Fibroblast of upper back skin (primary cell): ENCODE measurements at places on chromosomes 6 and 20.
A peak's percentile ranks its signal among the peaks of the same experiment; 100 is the strongest.

GRCh38 chr6:56356426-56356825 lies 109.0 kb upstream of the COL21A1 start:
- peak; percentile 70 for DNase-seq

- DNase-seq, result no peak
These were observed 228.8 kb downstream of the SYNDIG1 start for GRCh38 chr20:24698189-24698588.

GRCh38 chr6:170285482-170285881 lies 5.4 kb downstream of the DLL1 start:
- no peak for DNase-seq

DNA sequence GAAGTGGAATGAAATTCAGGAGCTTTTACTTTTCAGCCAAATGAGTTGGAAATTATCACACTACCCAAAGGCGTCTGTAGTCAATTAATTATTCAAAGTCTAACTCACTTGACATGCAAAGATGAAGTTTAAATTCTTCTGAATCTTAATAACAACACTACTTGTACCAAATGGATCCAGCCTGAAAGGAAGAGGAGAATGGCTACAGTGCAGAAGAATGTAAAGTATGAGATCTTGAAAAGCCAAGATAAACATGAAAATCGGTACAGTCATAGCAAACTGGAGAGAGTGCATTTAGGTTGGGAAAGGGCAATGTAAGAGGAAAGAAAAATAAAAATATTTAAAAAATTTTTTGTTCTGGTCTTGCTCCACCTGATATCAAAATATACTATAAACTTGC lies 195.5 kb downstream of the SIM1 start:
- DNase-seq, result peak; percentile 90

DNA sequence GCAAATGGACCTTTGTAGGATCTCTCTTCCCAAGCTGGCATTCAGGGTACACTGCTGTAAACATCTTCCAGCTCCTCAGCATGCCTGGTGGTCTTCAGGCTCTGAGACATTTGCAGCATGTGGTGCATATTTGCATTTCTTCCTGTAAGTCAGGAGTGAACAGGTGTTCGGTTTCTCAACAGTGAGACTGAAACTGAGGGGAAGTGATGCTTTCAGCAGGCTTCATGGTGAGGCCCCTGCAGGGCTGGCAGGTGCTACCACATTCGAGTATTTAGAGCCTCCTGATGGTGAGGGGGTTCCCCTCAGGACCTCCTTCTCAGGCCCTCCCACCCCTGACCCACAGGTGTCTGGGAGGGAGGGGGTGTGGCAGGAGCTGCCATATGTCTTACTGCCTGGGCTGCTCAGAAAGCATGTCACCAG lies 15.1 kb downstream of the MYBL2 start:
- no peak for DNase-seq

- peak; percentile 59 for DNase-seq
These were observed 191.3 kb upstream of the FOXA2 start for GRCh38 chr20:22775671-22776139.

GRCh38 chr6:87879132-87879861 lies 168.3 kb upstream of the SPACA1 start:
- peak; percentile 37 for DNase-seq

DNA sequence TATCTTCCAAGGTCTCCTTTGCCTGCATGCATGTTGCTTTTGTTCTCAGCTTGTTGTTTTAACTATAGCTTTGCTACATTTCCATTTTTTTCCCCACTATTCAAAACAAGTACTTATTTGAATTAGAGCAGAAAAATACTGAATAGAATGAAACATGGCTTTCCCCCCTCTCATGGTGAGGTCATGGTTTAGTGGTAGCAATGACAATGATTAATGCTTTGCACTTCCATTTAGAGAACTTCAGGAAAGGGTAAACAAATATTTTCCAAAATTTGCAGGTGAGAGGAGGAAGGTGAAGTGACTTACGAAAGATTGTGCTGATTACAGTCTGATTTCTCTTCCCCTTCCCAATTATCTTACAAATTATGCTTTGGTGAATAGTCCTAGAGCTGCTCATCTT lies 47.8 kb upstream of the TRAF3IP2 start:
- no peak for DNase-seq

GRCh38 chr20:58447511-58448391 lies 58.7 kb downstream of the VAPB start:
- peak; percentile 52 for DNase-seq

GRCh38 chr6:76752841-76753240 lies 680.4 kb upstream of the IMPG1 start:
- DNase-seq, result no peak

- DNase-seq, result no peak
These were observed 22.6 kb upstream of the PREX1 start for GRCh38 chr20:48850257-48850976.
